Activated CD8-positive, alpha-beta memory T cell treated with anti-CD3 and anti-CD28 coated beads for 4 hours (primary cell): ENCODE measurements at places on chromosomes 6 and 20.

DNA sequence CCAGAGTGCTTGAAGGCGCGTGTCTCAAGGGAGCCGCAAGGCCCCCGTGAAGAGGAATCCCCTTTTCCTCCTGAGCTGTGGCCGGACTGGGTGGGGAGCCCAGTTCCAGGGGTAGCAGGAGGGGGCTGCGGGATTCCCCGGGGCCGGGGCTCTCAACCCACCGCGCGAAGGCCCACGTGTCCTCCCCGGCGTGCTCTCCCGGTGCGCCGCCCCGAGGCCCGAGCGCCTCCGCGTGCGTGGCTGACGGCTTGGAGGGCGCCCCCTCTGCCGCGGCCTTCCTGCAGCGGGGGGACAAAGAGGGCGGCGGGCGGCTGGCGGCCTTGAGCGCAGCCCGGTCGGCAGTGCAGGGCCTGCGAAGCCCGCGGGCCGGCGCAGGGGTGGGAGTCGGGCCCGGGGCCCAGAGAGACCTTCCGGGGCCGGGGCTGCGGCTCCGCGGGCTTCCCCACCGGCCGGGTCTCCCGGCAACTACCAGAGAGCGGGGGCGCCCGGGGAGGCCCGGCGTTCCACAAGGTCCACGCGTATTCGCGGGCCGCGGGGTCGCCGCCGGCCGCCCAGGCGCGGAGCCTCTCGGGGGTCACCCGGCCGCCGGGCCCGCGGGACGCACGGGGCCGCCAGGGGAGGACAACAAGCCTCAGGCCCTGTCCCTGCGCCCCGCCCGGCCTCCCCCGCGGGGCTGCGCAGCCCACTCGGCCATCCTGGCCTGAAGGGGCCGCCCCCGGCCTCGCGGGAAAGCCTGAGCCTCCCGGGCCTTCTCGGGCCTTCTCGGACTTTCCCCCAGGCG, at the start of gene FAM217A:
Gene FAM217A (minus strand): TSS at position 447 of the 781 bp plus-strand sequence. CDS start 1,723 bp downstream, outside the sequence.
- no peak for DNase-seq

DNA sequence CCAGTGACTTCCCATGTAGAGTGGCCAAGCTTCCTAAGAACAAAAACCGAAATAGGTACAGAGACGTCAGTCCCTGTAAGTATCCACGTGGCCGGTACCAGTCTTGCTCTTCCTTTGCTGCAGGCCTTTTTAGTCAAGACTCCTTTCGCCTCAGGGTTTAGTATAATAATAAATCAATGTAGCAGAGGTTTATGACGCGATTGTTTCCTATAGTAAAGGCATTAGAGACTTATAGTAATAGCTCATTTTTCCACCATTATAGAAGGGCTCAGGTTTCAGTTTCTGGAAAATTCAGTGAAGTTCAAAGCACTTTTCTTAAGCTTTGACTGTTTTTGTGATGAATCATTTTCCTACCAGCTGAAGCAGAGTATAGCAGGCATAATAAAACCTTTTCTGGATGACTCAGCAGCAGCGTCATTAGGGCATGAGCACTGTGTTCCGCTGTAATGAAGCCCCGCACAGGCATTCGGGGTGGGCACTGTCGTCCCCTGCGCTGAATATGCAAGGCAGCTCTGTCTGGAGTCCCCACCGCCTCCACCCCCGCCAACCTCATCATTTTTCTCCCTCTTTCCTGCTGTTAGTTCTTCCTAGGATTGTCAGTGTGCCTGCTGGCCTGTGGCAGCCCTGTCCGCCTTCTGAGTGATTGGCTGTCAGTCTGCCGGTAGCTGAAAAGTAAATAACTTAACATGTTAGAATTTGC, 51.3 kb downstream of the PTPN1 start:
- peak; percentile 16 for DNase-seq

DNA sequence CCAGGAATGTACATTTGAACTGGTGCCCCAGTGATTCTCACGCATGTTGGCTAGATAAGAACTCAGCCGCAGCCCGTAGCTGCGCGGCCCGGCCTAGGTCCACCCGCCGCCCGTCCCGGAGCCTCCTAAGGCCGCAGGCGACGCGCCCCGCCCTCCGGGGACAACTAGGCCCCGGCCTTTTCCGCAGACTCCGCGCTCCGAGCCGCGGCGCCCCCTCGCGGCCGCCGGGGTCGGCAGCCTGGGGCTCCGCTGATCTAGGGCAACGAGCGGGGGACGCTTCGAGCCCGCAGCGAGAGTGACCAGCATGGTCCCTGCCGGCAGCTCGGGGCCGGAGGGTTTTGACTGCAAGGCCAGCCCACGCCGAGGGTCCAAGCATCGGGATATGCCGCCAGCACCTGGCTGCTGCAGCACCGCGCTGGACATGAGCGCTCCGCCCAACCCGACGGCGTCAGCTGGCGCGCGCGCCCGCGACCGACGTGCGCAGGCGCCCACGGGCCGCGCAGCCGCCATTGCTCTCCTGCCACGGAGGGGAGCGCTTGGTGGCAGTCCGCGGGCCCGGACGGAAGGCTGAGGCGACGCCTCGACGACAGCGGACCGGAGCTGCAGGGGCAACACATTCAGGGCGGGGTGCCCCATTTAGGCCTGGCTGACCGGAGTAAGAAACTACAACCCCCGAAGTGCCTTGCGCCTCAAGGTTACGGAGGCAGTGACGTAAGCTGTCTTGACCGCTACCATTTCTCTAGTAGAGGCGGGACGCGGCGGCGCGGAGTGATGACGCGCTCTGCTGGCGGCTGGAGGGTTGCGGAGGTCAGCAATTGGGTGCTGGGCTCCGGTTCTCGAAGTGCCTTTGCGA, at the start of gene AP5S1:
Gene AP5S1 (plus strand): TSS at position 500 of the 853 bp plus-strand sequence. CDS start 1,571 bp downstream, outside the sequence.
- DNase-seq, result peak; percentile 84

DNA sequence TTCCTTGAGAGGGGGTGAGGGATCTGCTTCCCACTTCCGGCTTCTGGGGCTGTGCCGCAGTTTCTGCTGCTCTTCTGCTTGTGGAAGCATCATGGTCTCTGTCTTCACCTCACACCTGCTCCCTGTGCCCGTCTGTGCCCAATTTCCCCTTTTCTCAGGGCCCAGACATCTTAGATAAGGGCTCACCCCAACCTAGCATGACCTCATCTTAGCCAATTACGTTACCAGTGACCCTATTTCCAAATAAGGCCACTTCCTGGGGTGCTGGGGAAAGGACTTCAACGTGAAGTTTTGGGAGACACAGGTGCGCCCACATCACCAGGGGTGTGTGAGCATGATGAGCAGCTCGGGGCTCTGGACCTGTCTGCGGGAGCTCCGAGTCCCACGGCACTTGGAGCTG, 20.7 kb upstream of the RBBP8NL start:
- no peak for DNase-seq

DNA sequence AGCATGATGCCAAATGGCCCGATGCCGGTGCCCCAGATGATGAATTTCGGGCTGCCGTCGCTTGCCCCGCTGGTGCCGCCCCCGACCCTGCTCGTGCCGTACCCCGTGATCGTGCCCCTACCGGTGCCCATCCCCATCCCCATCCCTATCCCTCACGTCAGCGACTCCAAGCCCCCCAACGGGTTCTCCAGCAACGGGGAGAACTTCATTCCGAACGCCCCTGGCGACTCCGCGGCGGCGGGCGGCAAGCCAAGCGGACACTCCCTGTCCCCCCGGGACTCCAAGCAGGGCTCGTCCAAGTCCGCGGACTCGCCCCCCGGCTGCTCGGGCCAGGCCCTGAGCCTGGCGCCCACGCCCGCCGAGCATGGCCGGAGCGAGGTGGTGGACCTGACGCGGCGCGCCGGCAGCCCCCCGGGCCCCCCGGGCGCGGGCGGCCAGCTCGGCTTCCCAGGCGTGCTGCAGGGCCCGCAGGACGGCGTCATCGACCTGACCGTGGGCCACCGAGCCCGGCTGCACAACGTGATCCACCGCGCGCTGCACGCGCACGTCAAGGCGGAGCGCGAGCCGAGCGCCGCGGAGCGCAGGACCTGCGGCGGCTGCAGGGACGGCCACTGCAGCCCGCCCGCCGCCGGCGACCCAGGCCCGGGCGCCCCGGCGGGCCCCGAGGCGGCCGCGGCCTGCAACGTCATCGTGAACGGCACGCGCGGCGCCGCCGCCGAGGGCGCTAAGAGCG, 144.6 kb downstream of the SOBP start:
- DNase-seq, result no peak

DNA sequence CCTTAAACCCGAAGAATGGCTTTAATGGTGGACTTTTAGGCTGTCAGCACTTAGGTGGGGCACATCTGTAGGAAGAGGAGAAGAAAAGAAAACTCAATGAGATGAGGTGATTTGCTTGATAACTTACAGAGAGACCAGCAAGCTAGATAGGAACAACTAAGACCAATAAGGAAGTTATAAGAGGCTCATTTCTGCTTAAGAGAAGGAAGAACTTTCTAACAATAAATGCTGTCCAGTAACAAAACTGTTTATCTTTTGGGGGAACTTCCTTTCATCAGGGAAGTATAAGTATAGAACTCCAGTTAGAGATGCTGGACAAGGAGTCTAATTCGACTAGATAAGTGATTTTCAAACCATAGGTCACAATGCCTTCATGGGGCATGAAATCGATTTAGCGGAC, 107.2 kb upstream of the SIRPA start:
- DNase-seq, result no peak

GRCh38 chr6:158222066-158222465, 53.9 kb downstream of the GTF2H5 start:
- no peak for DNase-seq

GRCh38 chr6:86963352-86963751, 26.0 kb downstream of the HTR1E start:
- DNase-seq, result no peak

- no peak for DNase-seq
These were observed 15.4 kb upstream of the PREX1 start for GRCh38 chr20:48843057-48843806.

DNA sequence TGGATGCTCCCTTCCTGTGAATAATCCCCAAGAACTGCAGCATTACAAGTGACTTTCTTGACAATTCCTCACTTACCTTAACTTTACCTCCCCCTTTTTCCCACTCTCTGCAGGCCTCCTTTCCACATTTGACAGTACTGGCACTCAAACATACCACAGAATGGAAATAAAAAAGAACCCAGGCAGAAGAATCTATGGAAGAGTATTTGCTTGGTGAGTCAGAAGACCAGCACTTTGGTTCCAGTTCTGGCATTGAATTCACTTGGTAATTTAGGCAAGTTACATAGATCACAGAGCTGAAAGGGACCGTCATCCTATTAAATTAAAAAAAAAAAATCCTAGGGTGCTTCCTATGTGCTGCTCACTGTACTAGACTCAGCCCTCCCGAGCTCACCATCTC, 55.0 kb downstream of the BTBD9 start:
- DNase-seq, result no peak

DNA sequence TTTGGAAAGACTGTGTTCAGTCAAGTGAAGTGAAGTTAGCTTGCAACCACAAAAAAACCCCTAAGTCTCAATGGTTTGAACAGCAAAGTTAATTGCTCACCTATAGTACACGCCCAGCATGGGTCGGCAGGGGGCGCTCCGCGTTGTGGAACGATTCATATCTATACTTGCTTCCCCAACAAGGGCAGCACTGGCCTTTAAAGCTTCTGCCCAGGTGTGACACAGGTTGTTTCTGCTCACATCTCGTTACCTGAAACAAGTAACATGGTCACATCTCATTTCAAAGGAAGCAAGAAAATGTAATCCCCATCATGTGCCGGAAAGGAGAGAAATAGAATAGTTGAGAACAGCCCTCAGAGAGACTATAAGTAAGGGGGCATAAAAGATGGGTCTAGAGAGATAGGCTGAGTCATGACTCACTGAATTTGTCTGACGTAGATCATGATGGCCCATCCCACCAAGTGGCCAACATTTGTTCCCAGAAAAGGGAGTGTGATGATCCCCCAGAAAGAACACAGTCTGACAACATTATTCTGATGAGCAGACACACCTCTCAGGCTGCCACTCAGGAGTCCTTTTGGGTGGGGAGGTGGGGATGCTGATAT, 29.0 kb downstream of the HNF4A start:
- DNase-seq, result peak; percentile 67

DNA sequence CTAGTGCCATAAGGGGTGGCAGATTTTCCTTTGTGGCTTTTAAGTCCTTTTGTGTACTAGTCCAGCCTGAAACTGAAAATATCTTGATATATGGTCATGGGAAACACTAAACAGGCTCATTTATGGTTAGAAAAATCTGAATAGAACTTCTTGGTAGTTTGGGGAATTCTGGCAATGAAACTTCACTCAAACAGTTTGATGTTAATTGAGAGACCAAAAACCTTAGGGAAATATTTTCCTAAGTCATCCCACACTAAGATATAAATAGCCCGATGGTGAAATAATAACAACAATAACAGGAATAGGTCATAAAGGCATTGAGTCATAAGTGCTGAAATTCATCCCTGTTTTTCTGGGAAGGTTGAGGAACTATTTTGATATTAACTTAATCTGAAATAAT, 146.2 kb upstream of the SMLR1 start:
- no peak for DNase-seq

GRCh38 chr6:131101911-131102680, 33.2 kb upstream of the AKAP7 start:
- DNase-seq, result no peak

- no peak for DNase-seq
These were observed 36.3 kb downstream of the AHI1 start for GRCh38 chr6:135461208-135461607.

DNA sequence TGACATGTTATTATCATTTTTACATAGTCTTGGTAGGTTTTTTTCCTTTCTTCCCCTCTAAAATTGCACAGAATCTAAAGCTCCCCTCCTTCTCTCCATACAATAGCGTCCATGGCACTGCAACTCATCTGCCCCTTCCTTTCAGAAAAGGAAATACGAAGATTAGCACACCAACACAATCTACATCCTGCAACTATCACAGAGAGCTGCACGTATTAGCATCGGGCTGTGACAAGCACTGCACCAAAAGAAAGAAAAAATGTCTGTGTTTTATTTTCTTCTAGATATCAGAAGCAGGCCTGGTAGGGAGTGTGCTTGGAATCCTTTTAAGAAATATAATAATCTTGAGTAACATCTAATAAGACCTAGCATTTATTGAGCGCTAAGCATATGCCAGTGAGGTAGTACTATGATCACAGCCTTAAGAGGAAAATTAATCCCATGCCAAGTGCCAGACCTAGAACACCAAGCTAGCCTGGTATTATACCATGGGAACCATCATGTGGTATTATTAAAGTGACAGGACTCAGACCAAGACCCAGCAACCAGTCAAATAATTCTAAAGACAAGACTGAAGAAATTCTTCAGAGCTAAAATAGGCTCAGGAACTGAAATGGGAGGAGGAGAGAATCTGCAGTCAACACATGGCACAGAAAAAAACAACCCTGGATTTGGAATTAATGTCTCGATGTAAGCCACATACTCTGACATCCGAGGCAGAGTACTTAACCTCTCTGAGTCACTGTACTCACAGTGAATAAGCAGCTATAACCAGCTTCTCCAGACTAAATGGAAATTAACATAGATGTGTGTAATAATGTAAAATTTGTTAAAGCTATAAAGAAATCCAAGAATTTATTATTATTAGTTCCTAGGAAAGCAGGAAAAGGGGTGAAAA, 124.3 kb downstream of the IPCEF1 start:
- DNase-seq, result no peak

GRCh38 chr20:8356806-8357205, 224.7 kb downstream of the PLCB1 start:
- DNase-seq, result no peak

DNA sequence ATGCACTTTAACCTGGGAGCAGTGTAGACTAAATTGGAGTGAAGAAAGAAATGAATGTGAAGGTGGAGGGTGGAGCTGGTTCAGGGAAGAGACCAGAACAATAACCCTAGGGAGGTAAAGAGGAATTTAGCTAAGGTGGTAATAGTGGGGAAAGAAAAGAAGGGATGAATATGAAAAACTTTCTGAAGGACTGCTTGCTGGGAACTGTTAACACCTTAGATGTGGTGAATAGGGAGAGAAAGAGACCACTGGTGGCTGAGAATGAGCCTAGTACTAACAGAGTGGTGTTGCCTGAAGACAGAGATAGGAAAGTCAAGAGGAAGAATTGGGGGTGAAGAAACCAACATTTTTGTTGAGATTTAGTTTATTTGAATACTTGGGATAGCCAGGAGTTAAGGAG, 78.4 kb upstream of the HS3ST5 start:
- no peak for DNase-seq
